Right lobe of liver (tissue), 6 donors: ENCODE measurements at places on chromosomes 7 and 10.

- DNase-seq = no peak
Observed at GRCh38 chr7:24926623-24927524, 53.1 kb downstream of the OSBPL3 start.

- no peak for DNase-seq
Observed at GRCh38 chr10:54131833-54132232, 669.2 kb downstream of the PCDH15 start.

- no peak for DNase-seq
Observed at GRCh38 chr10:77680065-77680464, 42.5 kb upstream of the KCNMA1 start.

GRCh38 chr10:20002657-20003056 is 186.4 kb downstream of the PLXDC2 start:
- no peak for DNase-seq

GRCh38 chr7:33965183-33965744 is 59.9 kb downstream of the BMPER start:
- no peak for DNase-seq

DNA sequence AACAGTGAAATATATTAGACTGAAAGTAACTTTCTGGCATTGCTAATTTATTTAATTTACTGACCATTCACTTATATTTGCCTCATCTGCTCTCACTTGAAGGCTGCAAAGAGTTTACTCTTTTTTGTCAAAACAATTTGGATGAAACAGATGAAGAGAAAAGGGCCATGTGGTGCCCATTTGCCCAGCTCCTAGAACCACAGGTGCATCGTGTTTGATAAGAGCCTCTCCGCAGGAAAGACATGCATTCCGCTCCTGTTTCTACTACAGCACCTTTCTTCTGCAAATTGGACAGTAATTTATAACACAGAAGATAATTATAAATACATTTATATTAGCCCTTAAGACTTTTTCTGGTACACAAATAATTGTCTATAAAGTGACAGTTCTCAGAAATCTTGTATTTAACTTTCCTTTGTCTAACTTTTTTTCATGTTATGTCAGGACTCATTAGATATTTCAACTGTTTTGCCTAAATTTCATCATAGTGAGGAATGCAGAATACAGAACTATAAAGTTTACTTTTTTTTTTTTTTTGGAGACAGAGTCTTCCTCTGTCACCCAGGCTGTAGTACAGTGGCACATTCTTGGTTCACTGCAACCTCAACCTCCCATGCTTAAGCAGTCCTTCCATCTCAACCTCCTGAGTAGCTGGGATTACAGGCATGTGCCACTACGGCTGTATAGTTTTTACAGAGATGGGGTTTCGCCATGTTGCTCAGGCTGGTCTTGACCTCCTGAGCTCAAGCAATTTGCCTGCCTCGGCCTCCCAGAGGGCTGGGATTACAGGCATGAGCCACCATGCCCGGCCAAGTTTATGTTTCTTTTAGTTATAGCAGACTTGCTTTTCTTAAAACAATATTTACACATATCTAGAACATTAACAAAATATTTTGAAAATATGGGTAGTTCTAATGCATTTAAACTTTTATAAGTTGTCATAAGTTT is 869 bp downstream of the LAMB4 start:
- DNase-seq = no peak

DNA sequence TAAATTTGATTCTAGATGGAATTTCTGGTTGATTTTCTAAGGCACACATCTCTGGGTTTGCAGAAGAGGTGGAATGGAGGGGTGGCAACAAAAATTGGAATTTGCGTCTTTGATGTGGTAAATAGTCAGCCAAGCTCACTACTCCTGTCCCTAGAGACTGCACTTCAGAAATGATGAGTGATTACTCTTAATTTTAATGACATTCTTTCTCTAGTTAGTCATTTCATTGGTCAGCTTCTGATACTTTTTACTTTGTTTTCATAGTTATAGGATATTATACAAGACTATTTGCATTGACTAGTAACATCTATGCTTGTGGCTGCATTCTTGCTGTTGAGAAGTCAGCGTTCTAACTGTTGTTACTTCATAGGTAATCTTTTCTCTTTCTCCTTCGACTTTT is 658.3 kb downstream of the SUGCT start:
- DNase-seq = no peak

- no peak for DNase-seq
Observed at GRCh38 chr10:91352760-91353159, 57.4 kb upstream of the HECTD2 start.

DNA sequence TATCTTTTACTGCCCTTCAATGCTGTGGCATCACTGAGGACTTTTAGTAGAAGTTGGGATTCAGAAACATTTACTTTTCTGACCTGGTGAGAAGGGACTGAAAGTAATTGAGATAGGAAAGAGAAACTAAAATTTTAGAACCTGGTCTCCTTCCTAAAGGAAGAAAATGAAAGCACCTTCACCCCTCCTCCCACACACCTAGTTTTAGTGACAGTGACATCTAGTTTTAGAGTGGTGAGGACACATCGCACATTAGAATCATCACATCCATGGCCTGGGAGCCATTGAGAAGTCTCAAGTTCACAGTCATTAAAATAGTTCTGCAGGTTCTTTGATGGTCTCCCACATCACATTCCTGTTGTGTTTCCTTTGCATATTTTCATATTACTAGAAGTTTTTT is 16.1 kb downstream of the TAS2R41 start:
- DNase-seq = no peak

- no peak for DNase-seq
Observed at GRCh38 chr7:7304705-7305450, 122.5 kb downstream of the C1GALT1 start.

GRCh38 chr7:48097521-48098231 is 8.6 kb downstream of the UPP1 start:
- no peak for DNase-seq

- DNase-seq = no peak
Observed at GRCh38 chr7:111997546-111997945, 208.7 kb downstream of the DOCK4 start.

GRCh38 chr7:70477036-70478010 is 654.6 kb upstream of the GALNT17 start:
- DNase-seq = peak; percentile 46

- no peak for DNase-seq
Observed at GRCh38 chr7:69109246-69109645, 489.0 kb upstream of the AUTS2 start.

GRCh38 chr10:28928484-28928883 is 251.2 kb downstream of the BAMBI start:
- DNase-seq = no peak

- DNase-seq = no peak
Observed at GRCh38 chr7:70587739-70588138, 544.2 kb upstream of the GALNT17 start.

GRCh38 chr10:34137201-34137600 is 677.9 kb downstream of the PARD3 start:
- no peak for DNase-seq

DNA sequence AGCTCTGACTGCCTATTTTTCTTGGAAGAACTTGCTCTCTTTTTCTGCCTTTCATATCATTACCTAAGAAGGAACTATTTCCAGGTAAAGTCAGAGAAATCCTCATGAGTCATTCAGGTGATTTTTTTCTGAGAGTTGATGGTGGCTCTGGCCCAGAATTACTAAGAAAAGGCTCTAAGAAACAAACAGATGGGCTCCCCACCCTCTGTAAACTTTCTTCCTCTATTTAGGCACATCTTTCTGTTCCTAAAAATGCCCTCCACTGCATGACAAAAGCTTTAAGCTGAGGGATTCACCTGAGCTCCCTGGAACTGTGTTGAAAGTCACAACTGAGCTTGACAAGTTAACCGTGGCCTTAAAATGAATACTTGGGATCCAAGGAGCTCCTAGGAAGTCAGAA is 1.6 kb downstream of the OLAH start:
- no peak for DNase-seq

- no peak for DNase-seq
Observed at GRCh38 chr10:60099998-60100747, 193.8 kb upstream of the CCDC6 start.

DNA sequence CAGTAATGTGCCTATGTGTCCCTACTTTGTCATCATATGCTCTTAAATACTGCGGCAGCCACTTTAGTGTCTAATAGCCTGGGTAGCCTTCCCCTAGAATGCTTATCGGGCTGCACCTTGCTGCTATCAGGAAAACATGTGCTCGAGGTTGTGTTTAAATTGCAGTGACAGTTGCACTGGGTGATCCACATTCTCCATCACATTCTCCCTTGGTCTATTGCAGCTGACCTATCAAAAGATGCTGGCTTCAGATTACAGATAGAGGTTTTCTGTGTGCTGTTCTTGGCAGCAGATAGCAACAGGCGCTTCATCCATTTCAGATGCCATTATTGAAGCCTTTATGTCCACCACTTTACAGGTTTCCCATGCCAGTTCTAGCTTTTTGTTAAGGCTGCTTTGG is 130.1 kb upstream of the MDFIC start:
- DNase-seq = no peak

DNA sequence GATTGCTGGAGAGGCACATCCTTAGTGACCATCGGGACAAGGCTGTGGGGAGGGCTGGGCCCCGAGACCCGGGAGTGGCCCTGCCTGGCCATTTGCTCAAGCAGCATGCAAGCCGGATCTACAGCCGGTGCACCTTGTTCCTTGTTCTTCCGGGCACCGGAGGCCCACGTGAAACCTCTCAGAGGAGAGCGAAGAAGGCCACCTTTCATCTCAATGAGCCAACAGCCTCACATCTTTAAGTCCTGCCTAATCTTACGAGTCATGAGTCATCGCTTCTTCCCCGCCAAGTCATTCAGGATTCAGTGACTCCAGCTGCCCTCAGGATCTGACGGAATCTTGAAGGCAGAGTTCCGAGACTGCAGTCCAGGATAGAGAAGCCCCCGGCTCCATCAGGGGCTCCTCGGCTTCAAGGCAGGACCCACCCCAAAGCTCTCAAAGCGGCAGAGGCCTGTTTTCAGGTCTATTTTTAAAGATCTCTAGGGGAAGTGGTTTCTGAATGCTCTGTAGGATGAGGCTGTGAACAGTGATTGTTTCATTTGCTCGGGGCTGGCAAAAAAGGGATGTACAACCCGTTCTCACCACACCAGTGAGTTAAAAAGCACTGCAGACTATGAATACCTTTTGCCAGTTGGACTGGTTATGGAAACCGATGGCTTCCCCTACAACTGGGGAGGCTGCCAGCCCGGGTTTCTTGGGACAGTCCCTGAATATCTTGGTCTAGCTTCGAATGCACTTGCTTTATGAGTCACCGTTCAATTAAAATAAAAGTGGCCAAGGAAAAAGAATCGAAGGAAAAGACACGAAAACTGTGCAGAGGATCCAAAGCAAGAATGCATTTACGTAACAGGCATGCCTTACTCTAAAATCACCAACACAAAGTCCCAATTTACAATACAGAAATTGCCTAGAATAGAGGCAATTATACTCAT is 57.2 kb upstream of the ECHDC3 start:
- peak; percentile 47 for DNase-seq

GRCh38 chr7:124422081-124422480 is 343.5 kb downstream of the GPR37 start:
- no peak for DNase-seq

DNA sequence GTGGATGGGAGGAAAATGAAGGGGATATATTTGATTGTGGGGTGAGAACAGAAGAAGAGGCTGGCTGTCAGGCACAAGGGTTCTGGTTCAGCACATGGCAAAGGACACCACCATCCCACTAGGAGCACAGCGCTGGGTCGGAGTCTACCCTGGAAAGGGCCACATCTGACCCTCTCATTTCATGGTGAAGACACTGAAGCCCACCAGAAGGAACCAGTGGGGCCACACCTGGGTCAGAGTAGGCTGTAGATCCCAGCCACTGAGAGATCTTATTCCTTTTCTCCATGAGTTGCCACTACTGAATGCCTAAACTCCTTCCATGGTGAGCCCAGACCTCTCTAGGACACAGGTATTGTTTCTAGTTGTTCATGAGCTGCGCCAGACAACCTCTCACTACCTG is 25.8 kb downstream of the SFTPD start:
- DNase-seq = no peak

DNA sequence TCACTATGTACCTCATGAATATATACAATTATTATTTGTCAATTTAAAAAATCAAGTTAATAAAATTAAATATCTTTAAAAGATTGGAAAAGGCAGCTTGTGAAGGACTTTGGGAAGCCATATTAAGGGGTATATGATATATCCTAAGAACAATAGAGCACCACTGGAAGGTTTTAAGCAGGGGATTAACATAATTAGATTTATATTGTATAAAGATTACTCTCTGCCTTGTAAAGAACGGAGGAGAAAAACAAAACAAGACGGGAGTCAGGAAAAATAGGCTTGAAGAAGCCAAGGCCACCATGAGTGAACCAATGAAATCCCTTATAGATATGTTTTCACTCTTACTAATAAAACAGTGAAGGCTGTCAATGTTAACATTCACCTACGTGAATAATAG is 11.1 kb upstream of the CNNM1 start:
- no peak for DNase-seq
